ENCODE measurements at places on chromosomes 7 and 10.

- DNase-seq = no peak
These were observed 63.7 kb upstream of the AUTS2 start for GRCh38 chr7:69534461-69535041.

DNA sequence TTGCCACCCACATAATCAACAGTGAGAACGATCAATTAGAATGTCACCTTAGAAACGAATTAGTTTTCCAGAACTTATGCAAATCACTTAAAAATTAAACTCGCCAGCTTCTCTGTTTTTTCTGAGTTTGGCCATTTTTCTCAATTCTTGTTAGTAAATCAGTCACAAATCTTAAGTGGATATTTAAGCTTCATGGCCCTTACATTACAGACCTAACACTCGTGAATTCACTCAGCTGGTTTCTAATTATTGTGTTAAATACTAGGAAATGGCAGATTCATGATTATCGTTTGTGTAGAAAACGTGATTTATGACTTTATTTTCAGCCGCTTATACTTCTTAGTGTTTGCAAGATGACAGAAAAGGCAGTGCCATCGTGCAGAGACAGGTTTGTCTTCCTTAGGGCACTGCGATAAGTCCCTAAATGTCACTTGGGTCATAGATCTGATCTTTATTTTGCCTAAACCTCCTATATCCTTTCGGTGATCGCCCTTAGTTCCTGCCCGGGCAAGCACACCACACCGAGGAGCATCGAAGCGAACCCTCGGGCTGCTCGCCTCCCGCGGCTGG is 587 bp upstream of the CELF2 start:
- no peak for DNase-seq

- no peak for DNase-seq
These were observed 5.2 kb downstream of the MARVELD1 start for GRCh38 chr10:97718659-97719142.

GRCh38 chr7:78863281-78863680 is 590.2 kb downstream of the MAGI2 start:
- DNase-seq = no peak

- no peak for DNase-seq
These were observed 169.1 kb downstream of the DIP2C start for GRCh38 chr10:520402-520787.

- no peak for DNase-seq
These were observed 30.1 kb downstream of the MKX start for GRCh38 chr10:27715505-27715904.

DNA sequence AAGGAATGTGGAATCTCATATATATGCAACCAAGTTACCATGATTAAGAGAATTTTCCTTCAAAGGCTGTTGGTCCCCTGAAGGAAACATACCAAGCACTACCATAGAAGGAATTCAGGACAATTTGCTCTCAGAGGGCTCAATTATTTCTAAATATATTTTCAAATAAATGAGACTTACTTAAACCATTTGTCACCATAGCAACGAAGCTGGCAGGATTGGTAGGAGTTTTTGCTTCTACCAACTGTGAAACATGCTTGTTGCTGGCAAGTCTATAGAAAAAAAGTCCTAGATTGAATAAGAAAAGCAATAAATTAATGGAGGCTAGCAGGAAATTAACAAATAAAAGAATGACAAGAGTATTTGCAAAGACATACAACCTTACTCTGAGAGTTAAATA is 156.9 kb upstream of the NPSR1 start:
- DNase-seq = no peak

GRCh38 chr7:123115331-123115730 is 84.4 kb downstream of the SLC13A1 start:
- no peak for DNase-seq

DNA sequence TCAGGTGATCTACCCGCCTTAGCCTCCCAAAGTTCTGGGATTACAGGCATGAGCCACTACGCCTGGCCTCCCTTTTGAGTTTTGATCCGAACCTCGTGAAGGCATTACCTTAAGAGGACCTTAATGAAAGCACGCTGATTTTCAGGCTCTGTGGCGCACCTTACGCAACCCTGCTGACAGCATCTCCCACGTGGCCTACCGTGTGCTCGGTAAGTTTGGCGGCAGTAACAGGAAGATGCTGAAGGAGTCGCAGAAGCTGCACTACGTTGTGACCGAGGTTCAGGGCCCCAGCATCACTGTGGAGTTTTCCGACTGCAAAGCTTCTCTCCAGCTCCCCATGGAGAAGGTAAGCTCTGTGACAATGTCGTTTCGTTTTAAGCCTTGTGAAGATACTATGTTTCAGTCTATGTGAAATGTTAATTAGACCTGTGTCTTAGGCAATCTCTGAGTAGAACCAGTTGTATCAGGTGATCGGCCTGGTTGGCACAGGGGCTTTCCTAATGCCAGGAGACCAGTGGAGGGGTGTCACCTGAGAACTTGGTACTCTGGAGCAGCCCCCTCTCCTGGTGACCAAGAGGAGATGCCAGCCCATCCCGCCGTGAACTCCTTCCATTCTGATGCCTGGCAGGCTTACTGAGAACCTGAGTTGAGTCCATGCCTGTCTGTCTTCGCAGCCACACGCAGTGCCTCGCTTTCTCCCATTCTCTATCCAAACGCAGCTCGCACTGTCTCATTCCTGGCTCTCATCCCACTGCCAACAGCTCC is 43.5 kb downstream of the TRRAP start:
- no peak for DNase-seq

DNA sequence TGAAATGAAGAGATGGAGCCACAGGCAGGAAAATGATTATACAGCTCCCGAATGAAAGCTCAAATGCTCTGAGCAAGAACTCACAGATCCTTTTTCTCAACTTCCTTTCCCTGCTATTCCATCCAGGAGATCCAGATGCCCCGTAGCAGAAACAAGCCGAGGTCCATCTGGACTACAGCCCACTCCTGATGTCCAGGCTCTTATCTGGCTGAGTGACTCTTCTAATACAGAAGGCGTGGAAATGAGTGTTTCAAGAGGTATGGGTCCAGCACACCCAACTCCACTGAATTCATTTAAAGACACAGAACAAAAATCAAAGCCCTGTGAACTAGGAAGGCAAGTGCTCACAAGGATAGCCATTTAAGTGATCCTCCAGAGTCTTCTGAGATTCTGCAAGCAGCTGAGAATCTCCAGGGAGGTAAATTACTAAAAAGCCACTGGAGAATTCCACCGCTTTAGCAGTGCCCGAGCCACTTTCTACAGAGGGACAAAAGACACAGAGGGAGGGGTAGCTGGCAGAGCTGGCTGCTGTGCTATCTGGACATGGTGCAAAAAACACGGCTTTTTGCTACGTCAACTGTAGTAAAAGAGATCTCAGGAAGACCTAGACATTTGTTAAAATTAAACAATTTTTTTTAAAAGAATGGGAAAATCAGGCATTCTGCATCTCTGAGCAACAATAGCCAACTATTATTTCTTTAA is 24.5 kb downstream of the FAM171A1 start:
- no peak for DNase-seq
